IPS-NIHi11 (cell line): ENCODE measurements at places on chromosomes 3 and 15.

DNA sequence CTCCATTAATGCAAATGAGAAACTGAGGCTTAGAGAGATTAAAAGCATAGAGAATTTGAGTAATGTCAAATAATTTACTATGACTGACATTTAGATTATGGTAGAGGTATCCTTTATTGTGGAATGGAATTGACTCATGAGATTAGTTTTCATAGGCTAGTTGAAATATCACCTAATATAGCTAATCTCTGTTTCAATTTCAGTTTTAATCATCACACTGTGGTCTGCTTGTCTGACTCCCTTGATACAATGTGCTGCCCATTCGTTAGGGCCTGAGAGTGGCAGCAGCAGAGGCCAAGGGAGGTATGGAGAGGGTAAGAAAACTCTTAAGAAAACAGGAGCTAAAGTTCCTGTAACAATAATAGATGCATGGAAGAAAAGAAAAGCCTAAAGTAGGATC, 13.2 kb upstream of the ZBTB20 start:
- DNase-seq = no peak

DNA sequence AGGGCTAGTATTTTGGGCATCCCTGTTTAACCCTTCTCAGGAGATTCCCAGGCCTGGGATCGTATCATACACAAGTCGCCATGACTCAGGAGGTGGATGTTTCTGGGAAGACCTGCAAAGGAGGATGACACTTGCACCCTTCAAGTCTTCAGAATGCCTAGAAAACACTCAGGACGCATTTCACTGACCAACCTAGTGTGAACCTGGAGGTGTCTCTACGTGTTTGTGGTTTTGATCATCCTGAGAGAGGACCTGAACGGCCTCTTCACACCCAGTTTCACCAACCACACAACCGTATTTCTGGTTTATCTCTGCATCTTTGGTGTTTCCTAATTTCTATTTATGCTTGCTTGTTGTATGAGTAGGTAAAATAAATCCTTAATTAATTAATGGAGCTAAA, 2.8 kb upstream of the CLDND1 start:
- no peak for DNase-seq

DNA sequence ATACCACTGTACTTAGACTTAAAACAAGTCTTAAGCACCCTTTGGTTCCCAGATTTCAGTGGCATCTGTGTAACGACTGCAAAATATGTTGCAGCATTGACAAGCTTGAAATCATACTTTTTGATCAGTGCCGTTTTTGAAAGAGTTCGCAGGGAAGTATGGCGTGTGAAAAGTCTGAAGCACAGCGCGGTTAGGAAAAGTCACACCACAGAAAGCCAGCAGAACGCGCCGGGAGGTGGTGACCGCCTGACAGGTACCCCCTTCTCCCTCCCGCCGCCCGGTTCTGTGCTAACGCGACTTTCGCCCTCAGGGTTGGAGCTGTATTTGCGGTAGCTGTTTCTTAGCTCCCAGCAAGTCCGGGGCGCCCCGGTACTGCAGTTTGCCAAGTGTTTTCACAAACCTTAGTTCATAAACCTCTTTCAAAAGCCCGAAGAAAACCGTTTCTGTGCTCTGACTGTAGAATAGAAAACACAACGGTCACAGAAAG, 481 bp upstream of the CRYBG3 start:
- DNase-seq = peak; percentile 39

- DNase-seq = no peak
Observed at GRCh38 chr15:38163658-38164057, 89.0 kb upstream of the SPRED1 start.

- no peak for DNase-seq
Observed at GRCh38 chr3:195185583-195185982, 85.4 kb downstream of the XXYLT1 start.

DNA sequence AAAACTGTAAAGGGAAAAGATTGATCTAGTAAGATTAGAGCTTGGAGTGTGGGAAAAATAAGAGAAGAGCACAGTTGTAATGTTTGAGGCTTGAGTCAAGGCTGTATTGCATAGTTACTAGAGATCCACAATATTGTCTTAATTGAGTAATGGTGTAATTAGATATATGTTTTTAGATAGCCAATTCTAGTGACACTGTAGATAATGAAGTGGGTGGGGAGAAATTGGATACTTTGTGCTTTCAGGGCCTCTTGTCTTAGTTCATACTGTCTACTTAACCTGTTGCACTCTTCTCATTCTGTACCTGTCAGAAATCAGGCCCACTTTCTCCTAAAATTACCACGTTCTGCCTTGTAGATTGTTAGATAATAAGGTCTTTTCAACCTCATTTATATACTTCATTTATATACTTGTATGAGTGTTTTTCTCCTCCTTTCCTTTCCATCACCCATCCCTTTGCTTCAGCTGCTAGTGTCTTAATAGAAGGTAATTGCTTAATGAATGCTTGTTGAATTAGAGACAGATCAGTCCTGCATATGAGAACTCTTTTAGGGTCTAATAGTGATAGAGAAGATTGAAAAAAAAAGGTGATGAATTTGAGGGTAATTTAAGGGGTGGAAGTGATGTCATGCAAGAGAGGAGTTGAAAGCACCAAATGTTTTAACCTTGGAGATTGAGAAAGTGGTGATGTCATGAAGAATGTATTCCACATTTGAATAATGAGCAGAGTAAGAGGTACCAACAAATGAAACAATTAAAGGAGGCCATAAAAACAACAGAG, 32.0 kb downstream of the PIK3CA start:
- no peak for DNase-seq

DNA sequence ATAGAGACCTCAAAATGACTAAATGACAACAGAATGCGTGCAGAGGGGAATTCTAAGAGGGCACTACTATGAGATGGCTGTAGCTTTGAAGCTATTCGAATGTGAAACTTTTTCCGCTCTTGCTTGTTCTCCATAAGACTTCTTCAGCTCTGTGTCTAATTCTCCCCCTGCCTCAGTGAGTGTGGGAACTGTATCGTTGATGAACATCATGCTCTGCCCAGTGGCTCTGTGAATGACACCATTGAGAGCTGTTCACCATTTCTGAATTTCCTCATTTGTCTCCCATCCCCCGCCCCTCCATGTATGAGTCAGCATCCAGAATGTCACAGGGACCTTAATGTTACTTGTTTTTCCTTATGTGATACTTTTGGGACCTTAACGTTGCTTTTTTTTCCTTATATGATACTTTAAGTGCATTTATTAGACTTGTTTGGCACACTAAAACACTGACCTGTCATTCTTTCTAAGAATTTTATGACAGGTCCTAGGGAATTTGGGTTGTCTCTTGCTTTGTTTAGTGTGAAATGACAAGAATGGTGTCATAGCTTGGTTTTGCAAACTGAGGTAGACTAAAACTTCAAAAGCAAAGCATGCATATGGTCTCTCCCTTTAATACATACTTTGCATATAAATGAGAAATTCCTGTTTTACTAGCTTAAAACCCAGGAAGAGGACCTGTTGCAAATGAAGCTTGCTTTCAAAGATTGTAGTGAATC, 99.6 kb downstream of the FNDC3B start:
- no peak for DNase-seq

DNA sequence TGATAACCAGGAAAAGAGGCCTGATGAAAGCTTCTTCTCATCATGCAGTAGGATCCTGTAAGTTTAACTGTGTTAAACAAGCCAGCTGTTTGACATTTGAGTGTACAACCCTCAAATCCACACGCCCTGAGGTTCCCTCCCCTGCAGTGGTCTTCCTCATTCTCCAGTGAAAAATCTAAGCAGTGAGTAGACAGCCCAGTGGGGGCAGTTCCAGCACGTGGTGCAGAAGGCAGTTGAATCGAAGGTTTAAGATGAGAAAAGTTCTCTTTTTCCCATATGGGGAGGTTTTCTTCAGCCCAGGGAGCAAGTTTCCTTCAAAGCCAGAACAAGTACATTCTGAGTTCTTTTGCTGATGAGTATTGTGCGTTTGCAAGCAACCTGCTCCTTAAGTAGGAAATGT, 174.5 kb downstream of the NR2F2 start:
- DNase-seq = no peak

DNA sequence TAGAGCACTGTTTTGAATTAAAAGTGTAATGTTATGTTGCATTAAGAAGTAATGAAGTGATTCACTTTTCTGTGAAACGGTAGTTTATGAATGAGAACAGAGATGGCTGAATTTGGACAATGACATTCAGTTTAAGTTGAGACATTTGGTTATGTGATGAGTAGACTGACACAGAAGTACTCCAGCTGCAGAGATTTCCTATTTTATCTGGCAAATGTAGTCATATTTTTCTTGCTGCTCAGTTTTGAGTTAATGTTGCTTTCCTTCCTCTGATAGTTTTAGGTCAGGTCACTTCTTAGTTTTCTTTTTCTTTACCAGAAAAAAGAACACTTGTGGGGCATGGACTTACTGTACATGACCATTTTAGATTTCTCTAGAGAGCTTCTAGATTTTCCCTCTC, 51.2 kb downstream of the ASB7 start:
- no peak for DNase-seq

DNA sequence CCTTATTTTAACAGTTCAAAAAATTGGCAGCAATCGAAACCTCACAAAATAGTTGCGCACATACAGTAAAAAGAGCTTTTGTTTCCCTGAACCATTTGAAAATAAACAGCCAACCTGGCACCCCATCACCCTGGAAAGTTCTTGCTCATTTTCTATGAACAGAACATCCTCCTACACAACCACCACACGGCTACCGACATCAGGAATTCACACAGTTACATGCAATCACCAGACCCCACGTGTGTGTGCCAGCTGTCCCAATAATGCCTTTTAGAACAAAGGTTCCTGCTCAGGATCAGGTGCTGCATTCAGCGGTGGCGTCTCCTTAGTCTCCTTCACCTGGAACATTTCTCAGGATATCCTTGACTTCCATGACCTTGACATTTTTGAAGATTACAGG, 186.5 kb downstream of the KLF13 start:
- DNase-seq = no peak

GRCh38 chr3:186614597-186615483, 2.0 kb downstream of the AHSG start:
- DNase-seq = peak; percentile 92

DNA sequence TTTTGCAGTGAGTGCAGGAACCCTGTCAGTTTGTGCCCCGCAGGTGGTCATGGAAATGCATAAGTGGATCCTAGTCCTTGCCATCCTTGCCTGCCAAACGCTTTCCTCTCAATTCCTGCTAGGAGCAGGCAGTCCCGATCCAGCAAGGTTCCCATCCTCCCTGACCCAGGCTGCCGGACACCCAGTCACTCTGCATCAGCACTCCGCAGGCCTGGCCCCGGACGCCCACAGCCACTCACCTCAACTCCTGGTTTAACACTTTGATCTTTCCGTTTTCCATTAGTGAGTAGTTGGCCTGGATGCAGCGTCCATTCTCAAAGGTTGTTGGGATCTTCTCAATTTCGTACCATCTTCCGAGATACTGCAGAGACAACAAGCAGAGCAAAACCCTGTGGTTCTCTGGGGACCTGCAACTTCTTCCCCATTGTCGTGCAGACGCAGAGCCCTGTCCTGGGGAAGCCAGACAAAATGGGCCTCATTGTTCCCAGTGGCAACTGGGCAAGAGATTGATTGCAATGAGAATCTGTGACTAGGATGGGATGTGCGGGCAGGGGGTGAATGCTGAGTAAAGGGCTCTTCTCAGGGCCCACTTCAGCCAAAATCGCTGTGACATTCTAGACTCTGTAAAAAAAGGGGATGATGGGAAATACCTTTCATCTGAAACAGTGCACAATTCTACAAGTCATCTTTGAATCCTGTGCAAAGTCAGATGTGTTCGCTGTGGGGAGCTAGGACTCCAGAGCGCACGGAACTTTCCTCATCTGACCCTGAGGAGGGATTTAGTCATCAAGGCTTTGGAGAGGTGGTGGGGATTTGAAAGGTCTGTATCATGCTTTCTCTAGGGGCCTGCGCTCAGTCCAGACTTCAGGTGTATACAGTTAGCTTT, 9.9 kb downstream of the APOD start:
- no peak for DNase-seq

DNA sequence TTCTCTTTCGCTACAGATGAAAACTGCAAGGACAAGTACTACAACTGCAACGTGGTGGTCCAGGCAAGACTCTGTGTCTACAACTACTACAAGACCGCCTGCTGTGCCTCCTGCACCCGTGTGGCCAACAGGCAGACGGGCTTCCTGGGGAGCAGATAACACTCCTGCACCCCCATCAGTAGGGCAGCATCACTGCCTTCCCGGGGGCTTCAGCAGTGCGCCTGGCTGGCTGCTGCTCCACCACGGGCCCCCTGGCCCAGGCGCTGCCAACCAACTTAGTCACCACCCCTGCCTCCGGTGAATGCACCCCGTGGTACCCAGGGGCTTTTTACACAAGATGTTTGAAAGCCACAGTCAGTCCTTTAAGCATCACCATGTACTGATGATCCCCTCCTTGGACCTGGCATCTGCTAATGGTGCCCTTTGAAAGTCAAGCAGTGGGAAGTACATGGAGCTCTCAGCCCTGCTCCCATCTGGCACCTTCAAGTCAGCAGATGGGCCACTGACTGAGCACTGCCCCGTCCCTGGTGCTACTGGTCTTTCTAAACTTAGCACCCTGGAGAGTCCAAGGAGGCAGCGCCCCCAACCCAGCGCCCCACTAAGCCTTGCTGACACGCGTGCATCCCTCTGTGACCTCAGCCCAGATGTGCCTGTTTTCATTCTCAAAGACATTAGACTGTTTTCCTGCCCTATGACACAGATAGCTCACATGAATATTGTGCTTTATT, 33.0 kb upstream of the NR2E3 start:
- no peak for DNase-seq

DNA sequence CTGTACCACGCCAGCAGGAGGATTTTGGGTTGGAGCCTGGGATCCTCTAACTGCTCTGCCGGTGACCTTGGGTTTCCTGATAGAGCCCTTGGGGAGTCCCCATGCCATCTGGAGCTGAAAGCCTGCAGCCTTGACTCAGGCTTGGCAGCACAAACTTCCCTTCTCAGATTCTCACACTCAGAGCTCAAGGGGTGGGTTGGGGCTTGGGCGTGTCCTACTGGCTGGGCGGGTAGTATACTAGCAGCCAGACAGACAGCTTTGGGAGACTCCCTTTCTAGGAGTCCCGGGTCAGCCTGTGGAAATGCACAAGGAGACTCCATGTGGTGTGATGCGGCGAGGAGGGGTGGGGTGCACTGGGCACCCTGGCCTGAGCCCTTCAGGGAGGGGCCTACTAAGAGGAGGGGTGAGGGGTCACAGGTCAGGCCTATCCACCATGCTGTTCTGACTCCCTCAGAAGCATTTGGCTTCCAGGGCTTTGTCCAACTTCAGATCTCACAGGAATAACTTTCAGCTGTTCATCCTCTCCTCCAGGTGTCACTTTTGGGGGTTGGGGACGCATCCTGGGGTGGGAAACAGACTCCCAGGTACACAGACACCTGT, 21.6 kb upstream of the PLXNA1 start:
- DNase-seq = peak; percentile 60

DNA sequence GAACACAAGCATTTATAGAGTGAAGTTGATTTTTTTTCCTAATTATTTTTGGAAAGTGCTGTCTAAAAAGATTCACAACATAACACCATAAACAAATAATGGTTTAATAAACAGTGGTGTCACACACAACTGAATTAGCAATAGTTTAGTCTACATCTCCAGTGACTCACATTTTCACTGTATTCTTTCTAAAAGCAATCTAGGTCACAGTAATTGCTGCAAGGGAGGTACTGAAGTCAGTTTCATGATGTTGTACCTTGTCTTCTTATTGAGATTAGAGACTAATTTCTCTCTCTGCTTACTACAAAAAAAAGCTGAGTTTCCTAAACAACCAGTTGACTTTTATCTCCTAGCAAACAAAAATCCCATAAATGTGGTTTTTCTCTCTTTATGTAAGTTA, 29.6 kb downstream of the PLSCR4 start:
- no peak for DNase-seq

- no peak for DNase-seq
Observed at GRCh38 chr15:68584756-68585573, 6.2 kb downstream of the CORO2B start.
